ENCODE measurements at places on chromosomes 7 and 10. TPM values are rescaled to one million over a fixed set of nuclear protein-coding genes. Genes with fewer than 3 reads are reported as not detected.

Gene EFCAB10
- not detected for polyA plus RNA-seq

DNA sequence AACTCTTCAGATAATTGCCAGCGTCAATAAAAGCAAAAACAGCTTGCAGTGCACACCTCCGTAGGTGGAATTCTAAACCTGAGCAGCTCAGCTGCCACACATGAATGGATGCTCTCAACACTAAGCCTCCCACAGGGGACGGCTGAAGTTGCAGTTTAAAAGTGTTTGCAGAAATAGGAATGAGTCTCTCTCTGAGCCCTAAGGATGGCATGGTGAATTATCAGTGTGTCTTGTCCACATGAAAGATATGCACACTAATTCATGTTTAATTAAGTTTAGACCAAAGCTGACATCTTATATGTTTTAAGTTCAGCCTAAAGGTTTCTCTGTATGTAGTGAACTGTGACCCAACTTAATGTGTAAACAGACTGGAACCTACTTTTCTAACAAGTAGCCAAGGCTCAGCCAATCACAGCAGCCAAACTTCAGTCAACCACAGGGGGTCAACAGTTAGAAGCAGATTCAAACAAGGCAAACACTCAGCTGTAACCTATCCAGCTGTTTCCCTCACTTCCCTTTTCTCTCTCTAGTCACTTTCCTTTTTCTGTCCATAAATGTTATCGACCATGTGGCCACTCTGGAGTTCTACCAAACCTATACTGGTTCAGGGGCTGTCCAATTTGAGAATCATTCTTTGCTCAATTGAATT, 38.1 kb downstream of the CTTNBP2 start:
- DNase-seq: no peak

DNA sequence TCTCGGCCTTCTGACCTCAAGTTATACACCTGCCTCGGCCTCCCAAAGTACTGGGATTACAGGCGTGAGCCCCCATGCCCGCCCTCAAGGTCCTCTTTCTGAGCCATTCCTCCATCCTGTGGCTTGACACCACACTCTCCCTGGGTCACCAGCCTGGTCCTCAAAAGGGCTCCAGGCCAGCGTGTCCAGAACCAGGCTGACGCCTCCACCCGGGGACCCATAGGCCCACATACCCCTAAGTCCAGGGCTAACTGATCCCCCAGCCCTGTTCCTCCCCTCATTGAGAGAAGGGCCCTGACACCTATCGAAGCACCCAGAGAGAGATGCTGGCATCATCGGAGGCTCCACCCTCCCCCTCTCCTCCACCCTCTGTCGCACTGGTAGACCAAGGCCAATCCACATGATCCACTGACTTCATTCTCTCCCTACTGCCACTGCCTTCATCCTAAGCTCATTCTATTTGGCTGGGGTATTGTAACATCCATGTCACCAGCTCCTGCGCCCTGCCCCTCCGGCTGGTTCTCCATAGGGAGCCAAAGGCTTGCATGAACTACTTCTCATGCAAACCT, 46.7 kb downstream of the TMEM270 start:
- DNase-seq: no peak

- peak; percentile 90 for DNase-seq
Measured at GRCh38 chr10:44245601-44245938, 139.3 kb downstream of the CXCL12 start.

DNA sequence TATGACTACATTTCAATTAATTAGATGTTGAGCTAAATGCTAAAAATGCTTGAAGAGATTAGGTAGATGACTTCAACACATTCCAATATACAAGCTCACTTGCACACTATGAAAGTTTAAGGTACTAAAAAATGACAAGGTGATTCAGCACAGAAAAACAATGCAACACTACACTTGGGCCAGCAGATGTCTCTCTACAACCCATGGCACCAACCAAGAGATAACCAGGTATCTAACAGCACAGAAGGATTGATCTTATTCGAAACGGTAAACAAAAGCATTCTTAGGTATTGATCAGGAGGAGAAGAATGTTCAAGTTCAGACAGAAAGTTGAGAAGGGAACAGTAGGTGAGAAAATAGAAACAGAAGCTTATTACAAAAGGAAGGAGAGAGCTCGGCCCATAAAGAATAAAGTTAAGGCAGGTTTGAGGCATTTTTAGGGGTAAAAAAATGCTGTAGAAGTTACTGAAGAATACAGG, 248.2 kb upstream of the KLF14 start:
- DNase-seq: peak; percentile 56

DNA sequence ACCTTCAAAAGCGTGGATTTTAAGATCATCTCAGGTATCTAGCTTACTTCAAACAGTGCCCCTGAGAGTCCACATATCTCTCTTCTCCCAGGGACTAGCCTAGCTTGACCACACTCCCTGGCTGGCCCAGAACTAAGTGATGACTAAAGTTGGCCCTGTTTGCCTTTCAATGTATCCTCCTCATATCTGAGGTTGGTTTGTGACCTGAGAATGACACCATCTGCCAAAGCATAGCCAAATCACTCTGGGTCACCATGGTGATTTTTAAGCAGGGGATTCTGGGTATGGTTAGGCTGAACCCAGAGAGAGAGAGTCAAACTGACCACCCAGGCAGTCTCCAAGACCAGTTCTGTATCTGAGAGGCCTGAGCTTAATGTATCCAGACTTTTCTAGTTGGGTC, 16.2 kb downstream of the CNNM1 start:
- DNase-seq: no peak

- no peak for DNase-seq
Measured at GRCh38 chr10:11886138-11886474, 63.0 kb downstream of the PROSER2 start.

DNA sequence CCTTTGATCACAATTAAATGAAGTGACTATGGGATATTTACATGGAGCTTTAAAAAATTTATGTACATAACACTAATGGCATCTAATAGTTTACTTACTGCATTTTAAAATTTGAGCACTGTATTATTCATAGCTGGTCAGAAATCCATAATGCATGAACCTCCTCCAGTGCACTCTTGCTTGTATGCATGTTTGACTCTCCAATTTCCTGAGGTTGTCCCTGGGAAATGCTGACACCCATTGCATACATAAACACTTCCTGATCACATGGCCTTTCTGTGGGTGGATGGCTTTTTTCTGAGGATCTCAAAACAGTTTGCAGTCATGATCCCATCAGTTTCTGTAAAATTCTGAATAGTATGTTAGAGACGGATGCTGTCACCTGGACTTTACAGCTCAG, 577.8 kb downstream of the REEP3 start:
- no peak for DNase-seq
